Stimulated activated CD4-positive, alpha-beta T cell treated with anti-CD3 and anti-CD28 coated beads, Interleukin-15, amount 100 ng/mL, for 1 hour (primary cell): ENCODE measurements at places on chromosomes 13 and 19.

GRCh38 chr13:79311386-79311785, 94.7 kb downstream of the RBM26 start:
- DNase-seq = no peak

DNA sequence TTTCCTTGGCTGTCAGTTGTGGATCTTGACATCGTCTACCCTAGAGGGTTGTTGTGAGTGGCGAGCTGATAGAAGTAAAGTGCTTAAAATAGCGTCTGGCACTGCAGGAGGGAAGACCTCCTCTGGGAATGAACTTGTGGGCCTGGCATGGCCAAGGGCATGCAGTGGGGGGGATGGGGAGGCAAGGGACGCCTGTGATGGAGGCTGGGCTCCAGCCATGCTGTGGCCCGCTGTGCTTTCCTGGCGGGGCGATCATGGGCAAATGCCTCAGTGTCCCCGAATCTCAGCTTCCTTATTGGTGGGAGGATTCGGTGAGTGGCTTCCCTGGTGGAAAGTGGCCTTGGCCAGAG, 10.7 kb downstream of the CARM1 start:
- no peak for DNase-seq

DNA sequence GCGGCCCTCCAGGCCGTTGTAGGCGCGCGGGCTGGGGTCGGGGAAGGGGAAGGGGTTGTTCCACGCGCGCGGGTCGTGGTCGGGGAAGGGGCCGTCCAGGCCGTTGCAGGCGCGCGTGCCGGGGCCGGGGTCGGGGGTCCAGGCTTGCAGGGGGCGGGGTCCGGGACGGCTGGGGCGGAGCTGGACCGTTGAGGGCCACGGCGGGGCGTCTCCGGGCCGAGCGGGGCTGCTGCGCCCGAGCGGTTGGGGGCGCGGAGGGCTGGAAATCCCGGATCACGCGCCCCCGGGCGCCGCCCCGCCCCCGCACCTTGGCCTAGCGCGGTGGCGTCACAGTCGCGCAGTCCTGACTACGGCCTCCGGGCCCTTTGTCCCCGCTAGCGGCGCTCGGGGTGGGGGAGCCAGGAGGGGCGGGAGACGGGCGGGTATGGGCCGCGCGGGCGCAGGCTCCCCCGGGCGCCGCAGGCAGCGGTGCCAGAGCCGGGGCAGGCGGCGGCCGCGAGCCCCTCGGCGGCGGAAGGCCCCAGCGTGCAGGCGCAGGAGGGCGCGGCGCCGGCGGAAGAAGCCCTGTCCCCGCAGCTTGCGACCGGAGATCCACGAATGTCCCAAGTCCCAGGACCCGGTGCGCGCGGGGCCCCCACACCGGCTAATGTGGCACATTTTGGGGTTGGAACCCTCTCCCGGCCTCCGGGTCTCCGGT, 665 bp downstream of the GPX4 start:
- DNase-seq = no peak

DNA sequence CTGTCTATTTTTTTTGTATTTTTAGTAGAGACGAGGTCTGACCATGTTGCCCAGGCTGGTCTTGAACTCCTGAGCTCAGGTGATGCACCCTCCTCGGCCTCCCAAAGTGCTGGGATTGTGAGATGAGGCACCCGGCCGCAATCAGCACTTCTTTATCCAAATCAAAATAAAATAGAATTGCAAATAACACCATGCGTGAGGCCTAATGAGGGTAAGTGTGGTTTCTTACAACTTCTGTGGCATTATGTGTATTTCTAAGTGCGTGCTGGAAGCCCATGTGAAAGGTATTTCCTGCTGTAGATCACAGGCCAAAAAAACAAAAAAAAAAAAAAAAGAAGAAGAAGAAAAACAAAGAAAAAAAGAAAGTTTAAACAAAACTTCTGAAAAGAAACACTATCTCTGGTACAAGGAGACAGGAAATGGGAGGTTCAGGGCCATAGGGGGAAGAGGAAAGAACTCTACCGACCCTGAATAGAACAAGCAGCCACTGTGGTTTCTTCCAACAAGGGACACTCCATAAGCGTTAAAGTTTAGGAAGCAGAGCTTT, 3.0 kb upstream of the GRAMD1A start:
- DNase-seq = no peak

DNA sequence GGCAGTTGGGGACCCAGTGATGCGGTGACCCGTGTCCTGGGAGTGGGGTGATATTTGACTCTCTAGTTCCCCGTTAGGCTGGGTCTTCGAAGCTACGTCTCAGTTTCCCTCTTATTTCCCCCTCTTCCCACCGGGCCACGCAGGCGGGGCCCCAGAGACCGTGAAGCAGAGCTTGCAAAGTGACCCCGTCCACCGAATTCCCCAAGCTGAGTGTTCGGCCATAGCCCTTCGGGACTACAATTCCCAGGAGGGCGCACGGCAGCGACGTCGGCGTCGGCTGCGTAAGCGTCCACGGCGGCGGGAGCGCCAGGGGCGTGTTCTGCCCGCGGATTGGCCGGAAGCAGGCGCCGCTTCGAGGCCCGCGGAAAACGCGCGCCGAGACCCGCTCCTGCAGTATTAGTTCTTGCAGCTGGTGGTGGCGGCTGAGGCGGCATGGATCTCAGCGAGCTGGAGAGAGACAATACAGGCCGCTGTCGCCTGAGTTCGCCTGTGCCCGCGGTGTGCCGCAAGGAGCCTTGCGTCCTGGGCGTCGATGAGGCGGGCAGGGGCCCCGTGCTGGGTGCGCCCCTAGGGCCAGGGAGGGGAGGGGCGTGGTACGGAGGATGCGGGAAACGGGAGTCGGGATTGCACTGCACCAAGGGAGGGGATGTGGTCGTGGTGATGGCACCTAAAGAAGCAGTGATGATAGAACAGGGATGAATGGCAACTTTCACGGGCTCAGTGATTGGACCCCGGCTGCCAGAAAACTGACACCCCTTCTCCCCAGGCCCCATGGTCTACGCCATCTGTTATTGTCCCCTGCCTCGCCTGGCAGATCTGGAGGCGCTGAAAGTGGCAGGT, at the start of gene RNASEH2A:
TSS of gene RNASEH2A (plus strand) at position 343 of the 840 bp plus-strand sequence. CDS start at position 433, 90 bp downstream.
- DNase-seq = peak; percentile 84

GRCh38 chr13:33606692-33607091, 211.3 kb upstream of the RFC3 start:
- no peak for DNase-seq

DNA sequence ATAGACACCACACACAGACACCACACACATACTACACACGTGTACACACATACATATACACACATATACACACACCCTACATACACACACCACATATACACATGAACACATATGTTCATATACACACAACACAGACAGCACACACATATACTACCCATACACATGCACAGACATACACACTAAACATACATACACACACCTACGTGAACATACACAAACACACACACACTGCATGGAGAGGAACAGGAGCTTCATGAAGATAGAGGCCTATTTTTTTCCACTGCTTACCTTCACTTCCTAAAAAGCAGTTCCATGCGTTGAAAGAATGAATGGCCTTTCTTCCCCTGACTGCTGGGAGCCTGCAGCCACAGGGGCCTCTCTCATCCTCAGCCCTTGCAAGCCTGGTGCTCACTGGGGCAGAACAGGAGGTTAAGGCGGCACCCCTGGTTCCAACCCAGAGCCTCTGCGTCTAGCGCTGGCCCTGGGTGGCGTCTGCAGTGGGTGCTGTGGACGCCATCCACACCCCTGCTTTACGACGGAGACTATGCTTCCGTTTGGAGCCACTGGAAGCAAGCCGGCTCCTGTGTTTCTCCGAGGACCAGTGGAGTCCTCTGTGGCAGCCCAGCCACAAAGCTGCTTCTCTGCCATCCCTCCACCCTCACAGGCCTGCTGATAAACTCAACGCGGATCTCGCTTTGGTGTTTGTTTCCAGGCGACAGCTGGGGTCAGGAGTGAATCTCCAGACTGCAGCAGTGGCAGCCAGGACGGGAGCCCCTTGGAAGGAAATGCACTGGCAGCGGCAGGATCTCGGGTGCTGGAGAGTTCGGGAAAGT, 1.9 kb upstream of the RASA3 start:
- no peak for DNase-seq

GRCh38 chr19:497491-497868, 1.2 kb downstream of the MADCAM1 start:
- DNase-seq = no peak

GRCh38 chr13:74816737-74817136, 665.2 kb downstream of the TBC1D4 start:
- no peak for DNase-seq

- DNase-seq = no peak
Observed at GRCh38 chr19:46813839-46814358, 25.5 kb upstream of the SLC1A5 start.

DNA sequence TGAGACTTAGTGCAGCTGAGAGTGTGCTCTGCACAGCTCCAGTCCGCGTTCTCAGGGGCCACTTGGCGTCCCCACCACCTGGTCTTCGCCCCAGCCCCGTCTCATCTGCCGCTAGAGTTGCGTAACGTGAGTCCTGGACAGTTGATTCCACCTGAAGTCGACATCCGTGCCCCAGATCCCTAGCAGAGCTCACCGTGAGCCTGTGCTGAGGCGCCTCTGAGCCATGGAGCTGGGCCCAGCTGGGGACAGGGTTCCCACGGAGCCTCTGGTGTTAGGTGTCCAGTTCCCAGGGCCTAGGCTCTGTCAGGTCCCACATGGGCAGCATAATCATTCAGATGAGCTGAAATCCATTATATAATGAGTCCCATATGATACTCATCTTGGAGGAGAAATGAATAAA, 147.1 kb upstream of the SOX1 start:
- no peak for DNase-seq

DNA sequence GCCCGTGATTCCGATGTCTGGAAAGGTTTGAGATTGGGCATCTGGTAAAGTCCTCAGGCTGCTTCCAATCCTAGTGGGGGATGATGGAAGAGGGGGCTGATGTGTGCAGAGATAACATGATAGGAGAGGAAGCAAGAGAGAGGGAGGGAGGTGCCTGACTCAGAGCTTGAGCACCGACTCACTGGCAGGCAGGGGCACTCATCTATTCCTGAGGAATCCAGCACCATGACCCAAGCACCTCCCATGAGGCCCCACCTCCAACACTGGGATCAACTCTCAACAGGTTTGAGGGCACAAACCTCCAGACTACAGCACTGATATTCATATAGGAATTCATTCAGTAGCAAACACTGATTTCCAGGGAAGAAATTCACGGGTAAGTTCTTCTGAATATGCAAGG, 5.6 kb upstream of the SIGLEC9 start:
- no peak for DNase-seq

GRCh38 chr13:109200556-109200955, 571.1 kb downstream of the MYO16 start:
- no peak for DNase-seq

GRCh38 chr19:57701625-57702024, 7.4 kb downstream of the ZNF154 start:
- DNase-seq = no peak

DNA sequence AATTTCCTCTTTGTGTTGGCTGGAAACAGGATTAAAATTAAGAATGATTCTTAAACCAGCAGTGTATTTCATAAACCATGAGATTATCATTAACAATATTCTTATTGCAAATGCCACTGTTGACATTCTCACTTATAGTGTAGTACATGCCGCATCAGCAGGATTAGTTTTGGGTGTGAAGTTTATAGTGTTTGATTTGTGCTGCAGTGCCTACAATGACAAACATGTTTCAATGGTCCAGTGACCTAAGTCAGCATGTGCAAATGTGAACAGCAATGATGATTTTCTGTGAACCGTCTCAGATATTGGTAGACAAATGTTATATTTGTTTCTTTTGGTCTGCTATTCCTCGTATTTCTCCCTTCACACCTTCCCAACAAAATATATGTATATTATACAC, 49.8 kb upstream of the TDRD3 start:
- no peak for DNase-seq

DNA sequence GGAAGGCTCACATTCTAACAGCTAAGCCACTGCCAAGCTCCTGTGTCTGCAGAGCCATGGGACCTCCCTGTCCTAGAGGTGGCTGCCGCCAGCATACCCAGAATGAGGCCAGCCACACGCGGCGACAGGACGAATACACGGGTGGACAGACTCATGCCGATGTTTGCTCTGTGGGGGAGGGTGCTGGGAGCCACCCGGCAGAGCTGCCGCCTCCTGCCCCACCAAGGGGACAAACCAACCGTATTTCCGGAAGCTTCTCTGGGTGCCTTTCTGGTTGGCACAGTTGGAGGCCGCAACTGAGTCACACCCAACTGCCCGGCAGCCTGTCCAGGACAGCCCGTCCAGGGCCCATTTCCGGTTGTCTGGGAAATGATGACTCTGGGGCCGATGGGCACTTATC, 20.3 kb downstream of the C13orf46 start:
- DNase-seq = no peak

DNA sequence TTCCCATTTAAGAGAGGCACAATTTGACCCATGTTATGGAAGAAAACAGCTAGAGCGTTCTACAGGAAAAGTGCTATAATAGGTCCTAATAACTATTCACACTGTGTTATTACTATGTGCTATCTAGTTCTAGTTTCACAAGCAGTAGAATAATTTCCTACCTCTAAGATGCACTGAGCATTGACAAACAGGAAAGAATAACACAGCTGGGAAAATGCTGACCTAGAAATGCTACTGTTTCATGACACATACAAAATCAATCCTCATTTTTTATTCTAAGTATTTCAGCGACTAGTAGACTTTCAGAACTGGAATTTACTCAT, 259.5 kb downstream of the ITGBL1 start:
- no peak for DNase-seq

GRCh38 chr13:77422724-77423123, 95.8 kb upstream of the MYCBP2 start:
- DNase-seq = no peak

GRCh38 chr19:35417713-35418534, 30.1 kb upstream of the FFAR2 start:
- DNase-seq = no peak

GRCh38 chr13:66560189-66560588, 669.9 kb downstream of the PCDH9 start:
- no peak for DNase-seq

GRCh38 chr19:45125975-45126493, 33.1 kb downstream of the PPP1R37 start:
- peak; percentile 54 for DNase-seq

DNA sequence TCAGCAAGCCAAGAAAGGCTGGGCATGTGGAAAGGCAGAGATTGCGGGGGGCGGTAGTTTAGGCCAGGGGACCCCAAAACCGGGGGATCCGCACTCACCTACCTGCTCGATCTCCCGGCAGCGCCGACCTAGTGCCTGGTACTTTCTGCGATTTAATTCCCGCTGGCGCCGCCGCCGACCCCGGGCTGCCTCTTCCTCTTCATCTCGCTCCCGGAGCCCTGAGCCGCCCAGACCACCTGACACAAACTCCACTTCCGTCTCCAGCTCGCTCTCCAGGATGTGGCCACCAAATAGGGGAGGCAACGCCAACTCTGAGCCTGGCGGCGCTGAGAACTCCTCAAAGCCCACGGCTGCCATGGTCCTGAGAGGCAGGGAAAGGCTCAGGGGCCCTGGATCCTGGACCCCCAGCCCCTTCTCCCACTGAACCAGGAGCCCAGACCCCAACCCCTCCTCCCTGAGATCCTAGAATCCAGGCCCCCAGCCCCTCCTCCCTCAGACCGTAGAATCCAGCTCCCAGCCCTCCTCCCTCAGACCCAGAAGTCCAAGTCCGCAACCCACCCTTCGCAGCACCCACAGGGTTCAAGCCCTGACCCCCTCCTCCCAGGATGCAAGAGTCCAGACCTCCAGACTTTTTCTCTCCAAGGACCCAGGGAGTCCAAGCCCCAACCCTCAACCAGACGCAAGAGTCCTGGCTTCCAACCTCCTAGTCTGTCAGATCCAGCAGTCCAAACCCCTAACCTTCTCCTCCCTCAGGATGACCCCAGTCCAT, 933 bp downstream of the TFPT start:
- DNase-seq = no peak
